ENCODE measurements at places on chromosomes 7 and 10.

DNA sequence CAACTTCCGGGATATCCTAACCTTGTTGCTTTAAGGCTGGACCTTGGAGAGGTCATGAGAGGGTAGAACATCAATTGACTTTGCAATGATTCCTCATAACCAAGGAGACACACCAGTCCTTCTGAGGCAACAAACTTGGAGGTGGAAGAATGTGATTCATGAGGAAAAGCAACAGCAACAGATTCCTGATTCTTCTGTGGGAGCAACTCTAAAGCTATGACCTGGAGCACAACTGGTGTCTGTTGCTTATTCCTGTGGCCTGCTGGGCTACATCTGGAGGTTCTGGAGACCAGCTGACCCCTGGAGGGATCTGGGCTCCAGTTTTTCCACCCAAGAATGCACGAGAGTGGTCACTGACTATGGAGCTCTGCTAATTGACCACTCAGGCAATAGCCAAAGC lies 116.6 kb downstream of the CREB5 start:
- no peak for DNase-seq

GRCh38 chr10:99337311-99337811 lies 8.2 kb downstream of the CNNM1 start:
- DNase-seq = no peak

- no peak for DNase-seq
Measured at GRCh38 chr10:124860426-124860825, 58.8 kb downstream of the ABRAXAS2 start.

DNA sequence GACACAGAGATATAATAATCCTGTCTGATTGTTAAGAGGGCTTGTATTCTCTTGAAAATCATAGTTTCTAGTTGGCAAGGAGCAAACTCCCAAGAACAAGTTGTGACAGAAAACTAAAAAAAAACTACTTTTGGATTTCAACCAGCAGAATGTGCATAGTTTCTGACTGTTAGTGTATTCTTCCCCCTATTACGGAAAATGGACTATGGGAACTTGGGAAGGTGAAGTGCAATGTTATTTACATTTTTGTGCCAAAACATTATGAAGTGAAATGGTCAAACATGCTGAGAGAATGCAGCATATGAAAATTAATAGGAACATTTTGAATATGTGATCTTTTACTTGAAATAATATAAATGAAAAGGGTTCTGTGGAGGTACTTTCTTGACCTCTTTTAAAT lies 660.8 kb downstream of the SUGCT start:
- no peak for DNase-seq

DNA sequence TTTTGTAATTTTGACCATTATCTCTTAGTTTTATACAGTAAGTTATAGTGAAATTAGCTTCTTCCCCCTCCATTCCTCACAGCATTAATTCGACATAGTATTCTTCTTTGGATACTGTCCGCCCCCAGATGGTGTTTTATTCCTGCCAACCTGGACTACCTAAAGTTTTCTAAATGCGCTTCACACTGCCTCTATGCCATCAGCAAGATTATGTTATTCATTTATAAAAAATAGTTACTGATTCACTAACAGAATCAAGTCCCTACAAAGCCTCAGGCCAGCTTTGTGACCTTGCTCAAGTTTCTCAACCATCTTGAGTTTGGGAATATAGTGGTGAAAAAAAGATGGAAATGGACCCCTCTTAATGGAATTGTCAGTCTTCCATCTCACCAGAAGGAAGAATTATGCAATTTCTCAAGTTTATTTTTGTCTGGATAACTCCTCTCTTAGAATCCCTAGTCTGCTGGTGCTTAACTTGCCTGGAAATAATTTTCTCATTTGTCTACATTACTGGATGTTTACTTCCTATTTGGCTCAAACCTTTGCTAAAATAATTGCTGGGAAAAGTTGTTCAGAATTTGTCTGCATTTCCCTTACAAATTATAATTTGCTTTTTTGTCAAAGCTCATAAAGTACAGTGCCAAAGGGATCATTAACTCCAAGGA lies 16.7 kb upstream of the FGL2 start:
- no peak for DNase-seq

- DNase-seq = no peak
Measured at GRCh38 chr7:25996006-25996408, 156.0 kb upstream of the NFE2L3 start.

DNA sequence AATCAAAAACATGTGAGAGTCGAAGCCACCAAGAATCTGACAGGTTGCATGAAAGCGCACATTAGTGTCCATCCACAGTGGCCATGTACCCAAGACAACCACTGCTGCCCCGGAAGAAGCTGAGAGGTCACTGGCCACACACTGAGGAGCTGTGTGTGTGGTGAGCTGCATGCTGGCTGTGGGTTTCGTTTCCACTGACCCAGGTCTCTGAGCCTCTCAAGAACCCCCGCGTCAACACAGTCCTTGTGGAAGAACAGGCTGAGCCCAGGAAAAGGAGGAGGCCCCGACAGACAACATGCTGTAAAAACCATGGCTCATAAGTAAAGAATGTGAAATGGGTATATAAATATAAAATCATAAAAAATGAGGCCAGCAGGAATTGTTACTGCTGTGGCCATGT lies 8.2 kb downstream of the VIPR2 start:
- DNase-seq = no peak

GRCh38 chr10:97547962-97548361 lies 24.6 kb upstream of the ANKRD2 start:
- DNase-seq = no peak

DNA sequence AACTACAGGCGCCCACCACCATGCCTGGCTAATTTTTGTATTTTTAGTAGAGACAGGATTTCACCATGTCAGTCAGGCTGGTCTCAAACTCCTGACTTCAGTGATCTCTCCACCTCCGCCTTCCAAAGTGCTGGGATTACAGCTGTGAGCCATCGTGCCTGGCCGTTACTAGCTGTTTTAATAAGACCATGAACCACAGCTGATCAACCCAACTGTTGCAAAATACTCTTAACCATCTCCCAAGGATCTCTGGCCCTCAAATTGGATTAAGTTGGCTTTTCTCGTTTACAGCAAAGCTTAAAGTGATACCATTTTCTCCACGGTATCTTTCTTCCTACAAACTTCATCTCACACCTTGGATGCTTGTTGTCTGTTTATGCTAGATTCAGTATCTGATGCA lies 18.3 kb downstream of the ZFAND2A start:
- DNase-seq = no peak

DNA sequence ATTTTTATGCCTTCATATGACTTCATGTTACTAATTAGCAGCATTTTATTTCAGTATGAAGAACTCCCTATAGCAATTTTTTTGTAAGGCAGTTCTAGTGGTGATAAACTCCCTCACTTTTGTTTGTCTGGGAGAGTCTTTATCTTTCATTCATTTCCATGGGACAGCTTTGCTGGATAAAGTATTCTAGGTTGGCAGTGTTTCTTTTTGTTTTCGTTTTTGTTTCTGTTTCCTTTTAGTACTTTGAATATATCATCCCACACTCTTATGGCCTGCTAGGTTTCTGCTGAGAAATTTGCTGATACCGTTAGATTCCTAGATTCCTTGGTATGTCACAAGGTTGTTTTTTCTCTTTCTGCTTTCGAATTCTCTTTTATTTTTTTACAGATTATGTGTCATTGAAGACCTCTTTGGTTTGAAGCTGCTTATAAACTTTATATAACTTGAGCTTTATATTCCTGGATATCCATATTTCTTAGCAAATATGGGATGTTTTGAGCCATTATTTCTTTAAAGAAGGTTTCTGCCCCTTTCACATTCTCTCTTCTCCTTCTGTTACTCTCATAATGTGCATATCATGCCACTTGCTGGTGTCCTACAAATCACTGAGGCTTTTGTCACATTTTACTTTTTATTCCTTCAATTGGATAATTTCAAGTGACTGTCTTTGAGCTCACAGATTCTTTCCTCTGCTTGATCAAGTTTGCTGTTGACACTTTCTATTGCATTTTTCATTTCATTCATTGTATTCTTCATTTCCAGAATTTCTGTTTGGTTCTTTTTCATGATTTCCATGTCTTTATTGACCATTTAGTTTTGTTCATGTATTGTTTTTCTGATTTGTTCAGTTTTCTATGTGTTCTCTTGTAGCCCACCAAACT lies 28.9 kb upstream of the AHR start:
- DNase-seq = no peak

DNA sequence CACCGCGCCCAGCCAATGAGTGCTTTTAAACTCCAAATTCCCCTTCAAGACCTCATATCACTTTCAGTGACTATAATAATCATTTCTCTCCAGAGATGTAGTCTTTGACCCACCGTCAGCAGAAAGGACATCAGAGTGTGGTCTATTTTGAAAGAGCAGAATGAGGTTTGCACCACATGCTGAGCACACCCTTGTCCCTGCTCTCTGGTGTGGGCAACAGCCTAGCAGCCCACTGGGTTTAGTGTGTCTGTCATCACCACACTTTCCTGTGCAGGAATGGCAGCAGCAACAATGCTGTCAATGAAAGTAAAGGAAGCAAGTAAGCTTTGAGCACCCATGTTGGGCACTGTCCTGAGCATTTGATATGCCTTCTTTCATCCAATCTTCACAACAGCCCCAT lies 122.4 kb downstream of the PLXNA4 start:
- no peak for DNase-seq

- no peak for DNase-seq
Measured at GRCh38 chr10:679556-679955, 9.9 kb downstream of the DIP2C start.

DNA sequence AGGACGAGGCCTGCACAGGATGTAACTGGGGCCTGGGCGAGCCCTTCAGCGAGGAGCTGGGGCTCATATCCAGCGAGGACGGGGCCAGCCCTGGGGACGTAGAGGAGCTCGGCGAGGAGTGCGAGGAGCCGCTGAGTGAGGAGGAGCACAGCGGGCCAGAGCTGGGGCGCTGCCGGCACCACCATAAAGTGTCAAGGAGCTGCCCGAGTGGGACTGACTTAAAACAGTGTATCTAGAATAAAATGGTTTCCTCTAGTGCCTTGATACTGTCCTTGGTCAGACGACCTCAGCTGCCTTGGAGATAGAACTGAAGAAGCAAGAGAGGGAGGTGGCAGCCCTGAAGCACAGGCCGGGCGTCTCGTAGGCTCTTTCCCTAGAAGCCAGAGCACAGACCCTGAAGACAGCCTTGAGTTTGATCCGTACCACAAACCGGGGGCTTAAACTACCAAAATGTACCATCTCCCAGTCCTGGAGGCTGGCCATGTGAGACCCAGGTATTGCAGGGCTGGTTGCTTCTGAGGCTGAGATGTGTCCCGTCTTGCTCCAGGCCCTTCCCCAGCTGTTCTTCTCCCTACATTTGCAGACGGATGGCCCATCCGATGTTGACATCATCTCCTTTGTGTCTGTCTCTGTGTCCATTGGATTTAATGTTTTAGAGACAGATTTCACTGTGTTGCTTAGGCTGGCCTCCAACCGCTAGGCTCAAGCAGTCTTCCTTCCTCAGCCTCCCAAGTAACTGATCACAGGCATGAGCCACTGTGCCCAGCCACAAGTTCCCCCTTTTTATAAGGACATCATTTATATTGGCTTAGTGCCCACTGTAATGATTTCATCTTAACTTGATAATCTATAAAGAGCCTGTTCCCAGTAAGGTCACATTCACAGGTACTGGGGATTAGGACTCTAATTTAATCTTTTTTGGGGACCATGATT lies 35.8 kb downstream of the DNAJB6 start:
- no peak for DNase-seq

DNA sequence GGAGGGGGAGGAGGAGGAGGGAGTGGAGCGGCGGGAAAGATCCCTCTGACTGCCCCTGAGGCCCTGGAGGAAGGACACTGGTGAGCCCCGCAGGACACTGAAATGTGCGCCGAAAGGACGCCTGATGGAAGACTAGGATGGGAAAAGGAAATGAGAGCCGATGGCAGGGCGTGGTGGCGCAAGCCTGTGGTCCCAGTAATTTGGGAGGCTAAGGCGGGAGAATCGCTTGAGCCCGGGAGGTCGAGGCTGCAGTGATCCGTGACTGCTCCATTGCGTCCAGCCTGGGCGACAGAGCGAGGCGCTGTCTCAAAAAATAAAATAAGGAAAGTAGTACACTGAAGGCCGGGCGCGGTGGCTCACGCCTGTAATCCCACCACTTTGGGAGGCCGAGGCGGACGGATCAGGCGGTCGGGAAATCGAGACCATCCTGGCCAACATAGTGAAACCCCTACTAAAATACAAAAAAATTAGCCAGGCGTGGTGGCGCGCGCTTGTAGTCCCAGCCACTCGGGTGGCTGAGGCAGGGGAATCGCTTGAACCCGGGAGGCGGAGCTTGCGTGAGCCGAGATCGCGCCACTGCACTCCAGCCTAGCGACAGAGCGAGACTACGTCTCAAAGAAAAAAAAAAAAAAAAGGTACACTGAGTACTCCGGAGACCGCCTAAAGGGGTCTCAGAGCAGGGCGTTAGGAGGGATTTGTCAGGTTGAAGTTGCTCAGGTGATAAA lies 561 bp upstream of the HNRNPF start:
- peak; percentile 71 for DNase-seq

DNA sequence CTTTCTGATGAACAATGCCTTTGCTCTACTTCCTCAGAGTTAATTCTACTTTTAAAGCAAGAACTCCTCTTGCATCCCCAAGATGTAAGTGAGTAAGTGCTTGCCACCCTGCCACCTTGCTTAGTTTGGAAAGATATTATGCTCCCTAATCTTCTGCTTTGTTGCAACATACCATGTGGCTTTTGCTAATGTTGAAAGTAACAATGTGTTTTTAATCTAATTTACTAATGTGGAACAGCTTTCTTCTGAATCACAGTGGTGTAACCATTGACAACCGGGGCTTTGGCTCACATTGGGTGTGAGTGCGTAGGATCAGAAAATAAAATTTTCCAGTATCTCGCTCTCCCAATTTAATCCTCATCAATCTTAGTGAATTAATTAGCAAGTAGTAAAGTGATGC lies 254.1 kb upstream of the PTER start:
- DNase-seq = no peak

DNA sequence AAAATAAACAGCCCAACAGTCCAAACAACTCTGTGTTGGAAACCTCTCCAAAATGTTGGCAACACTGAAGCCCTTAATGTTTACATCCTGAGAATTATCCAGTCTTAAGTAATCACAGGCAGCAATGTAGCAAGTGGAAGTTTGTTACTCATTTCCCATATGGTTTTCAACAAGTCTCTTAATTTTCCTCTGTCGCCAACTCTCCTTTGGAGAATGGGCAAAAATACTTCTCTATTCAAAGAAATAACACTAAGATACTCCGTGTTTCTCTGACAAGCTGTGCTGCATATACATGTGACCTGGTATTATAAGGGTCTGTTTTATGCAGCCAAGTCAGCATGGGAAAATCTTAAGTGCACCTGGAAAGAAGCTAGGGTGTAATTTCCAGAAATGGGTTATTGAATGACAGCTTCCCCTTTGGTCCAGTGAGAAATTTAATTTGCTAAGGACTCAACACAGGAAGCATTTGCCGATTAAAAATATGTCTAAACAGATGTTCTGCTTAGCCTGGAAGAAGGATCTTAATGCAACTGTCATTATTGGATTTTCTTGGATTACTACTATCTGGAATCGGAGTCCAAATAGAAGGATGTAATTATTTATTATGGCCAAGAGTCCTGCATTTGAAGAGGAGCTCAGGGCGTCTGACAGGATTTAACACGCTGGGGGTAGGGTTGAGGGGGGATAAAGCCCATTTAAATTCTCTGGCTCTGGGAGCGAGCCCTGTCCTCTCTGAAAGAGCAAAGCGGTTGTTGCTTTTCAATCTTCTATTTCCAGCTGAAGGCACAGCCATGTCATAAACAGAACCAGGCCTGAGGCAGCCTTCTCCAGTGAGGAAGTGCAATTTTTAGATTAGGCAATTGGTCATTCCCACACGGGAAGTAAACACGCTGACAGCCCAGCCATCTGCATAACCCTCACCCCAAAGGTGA lies 73.1 kb downstream of the TLL2 start:
- DNase-seq = no peak

- no peak for DNase-seq
Measured at GRCh38 chr10:2225609-2226008, 488.3 kb upstream of the ADARB2 start.

GRCh38 chr10:35643151-35644049 lies 1.3 kb upstream of the FZD8 start:
- DNase-seq = no peak
